NCI-H2171 (cell line): ENCODE measurements at places on chromosomes 11 and 22.

DNA sequence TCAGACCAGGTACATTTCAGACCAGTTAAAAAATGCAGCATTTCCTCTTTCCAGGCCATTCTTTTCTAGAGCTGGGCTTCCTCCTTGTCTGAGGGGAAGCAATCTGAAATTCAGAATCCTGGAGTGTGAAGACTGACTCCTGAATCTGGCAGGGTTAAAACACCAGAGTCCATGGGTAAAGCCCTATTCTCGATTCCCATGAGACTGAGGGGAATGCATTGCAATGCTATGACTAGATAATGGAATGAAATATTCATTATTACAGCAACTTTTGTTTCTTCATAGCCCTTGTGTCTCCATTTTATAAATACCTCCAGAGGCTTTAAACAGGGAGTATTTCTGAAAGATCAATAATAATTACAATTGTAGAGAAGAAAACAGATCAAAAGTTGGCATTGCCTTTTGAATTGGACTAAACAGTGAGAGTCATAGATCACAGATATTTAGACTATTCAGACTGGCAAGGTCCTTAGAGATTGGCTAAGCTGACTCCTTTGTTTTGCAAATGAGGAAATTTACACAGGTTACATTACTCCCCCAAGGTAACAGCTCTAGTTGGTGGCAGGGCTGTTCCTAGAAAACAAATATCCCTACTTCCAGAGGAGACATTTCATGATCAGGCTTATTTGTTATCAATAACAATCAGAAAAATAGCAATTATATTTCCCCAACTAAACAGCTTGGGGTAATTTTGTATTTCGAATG lies 632.6 kb upstream of the KIRREL3 start:
- no peak for DNase-seq

- no peak for DNase-seq
Measured at GRCh38 chr11:58941838-58942237, 2.5 kb downstream of the GLYATL1 start.

DNA sequence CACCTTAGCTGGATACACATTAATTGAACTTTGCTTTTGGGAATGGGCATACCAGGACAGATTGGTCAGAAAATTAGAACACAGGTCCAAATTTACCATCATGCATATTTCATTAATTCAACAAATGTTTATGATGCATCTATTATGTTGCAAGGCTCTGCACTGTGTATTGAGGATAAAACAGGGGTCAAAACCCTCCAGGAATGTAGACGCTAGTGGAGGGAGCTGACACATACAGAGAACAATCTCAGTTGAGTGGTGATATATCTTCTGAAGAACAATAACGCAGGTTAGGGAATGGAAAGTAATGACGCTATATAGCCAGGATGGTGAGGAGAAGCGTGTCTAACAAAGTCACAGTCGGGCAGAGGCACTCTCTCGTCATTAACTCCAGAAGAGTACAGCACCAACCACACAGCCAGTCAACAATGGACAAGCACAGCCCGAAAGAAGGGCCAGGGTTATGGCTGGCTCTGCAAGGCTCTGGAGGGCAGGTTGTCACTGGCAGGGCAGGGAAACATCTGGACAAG lies 3.8 kb downstream of the FLI1 start:
- no peak for DNase-seq

- no peak for DNase-seq
Measured at GRCh38 chr22:45169591-45170466, 6.1 kb downstream of the NUP50 start.

DNA sequence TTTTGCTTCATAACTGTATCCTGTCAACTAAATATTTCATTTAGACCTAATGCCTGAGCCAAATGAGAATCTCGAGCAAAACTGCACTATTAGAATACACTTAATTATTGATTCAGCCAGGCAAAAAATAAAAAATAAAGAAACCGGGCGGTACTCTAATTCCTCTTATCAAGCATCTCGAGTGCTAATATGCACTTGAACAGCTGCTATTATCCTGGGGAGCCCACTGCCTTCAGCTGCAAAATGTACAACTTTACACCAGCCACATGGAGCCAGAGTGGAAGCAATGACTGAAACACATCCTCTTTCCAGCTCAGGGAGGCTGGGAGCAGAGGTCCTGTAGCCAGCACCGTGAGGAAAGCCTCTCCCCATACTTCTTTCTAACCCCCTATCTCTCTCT lies 390.0 kb upstream of the CADM1 start:
- no peak for DNase-seq

GRCh38 chr22:39208013-39208680 lies 36.6 kb downstream of the PDGFB start:
- no peak for DNase-seq

DNA sequence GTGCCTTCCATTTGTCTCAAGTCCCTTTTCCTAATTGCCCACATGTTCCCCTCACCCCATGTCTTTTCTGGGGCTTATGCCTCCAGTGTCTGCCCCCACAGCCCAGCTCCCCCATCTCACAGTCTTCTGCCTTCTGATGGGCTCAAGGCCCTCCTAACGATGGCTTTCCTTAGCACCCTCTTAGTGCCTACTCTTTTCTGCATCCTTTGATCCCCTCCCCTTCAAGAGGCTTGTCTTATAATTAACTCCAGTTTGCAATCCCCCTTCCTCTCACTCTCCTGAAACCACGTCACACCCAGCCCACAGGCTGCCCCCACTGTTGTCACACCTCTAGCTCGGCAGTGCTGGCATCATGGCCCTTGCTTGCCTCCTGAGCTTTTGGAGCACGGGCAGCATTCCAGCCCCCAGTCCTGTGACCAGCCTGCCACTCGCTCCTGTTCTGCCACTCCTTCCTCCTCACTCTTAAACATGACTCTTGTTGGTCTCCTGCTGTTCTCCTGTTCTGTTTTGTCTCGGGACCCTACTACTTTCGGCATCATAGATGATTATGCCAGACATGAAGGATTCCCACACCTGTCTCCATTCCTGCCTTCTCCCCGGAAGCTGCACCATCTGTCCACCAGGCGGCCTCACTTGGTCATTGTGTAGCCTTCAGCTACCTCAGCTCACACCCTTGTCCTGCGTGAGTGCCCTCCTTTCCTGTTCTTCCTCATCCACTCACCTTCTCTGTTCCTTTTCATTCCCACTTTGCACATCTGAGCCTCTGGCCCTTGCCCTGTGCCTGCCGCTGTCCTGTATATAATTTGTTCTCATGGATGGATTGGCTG lies 26.1 kb downstream of the UBE2L3 start:
- no peak for DNase-seq

DNA sequence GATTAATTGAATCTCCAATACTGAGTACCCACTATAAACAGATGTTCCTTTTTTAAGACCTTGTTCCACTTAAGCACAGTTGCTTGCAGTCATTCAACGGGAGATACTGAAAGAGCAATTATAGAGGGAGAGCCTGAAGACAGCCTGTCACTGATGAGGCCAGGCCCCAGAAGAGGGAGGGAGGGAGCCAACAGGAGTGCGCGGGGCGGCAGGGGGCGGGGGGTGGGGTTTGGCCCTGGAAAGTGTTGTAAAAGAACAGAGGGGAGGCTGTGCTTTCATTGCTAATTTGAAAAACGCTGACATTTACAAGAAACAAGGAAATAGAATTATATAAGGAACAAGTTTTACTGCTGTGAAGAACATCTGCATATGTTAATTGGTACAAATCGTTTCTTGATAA lies 53.1 kb downstream of the MAP6 start:
- no peak for DNase-seq

GRCh38 chr11:47408598-47409439 lies 429 bp downstream of the SLC39A13 start:
- no peak for DNase-seq

GRCh38 chr22:19438298-19438697 lies 6.0 kb downstream of the MRPL40 start:
- peak; percentile 67 for DNase-seq

GRCh38 chr11:19419808-19420207 lies 179.1 kb upstream of the E2F8 start:
- no peak for DNase-seq

GRCh38 chr11:36333897-36334296 lies 37.8 kb downstream of the PRR5L start:
- DNase-seq, result peak; percentile 72

DNA sequence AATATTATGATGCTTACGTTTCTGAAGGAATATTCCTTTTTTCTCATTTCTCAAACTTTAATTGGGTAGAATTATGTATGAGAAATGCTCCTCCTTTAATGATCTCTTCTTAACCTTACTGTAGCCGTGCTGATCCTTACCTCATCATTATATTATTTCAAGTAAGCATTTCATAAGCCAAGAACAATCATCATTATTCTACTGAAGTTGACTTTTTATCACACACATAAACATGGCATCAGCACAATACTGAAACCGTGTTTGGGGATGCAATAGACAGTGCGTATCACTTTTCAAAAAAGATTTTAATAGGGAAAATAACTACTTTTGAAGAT lies 162.8 kb downstream of the ARHGAP42 start:
- DNase-seq, result no peak

DNA sequence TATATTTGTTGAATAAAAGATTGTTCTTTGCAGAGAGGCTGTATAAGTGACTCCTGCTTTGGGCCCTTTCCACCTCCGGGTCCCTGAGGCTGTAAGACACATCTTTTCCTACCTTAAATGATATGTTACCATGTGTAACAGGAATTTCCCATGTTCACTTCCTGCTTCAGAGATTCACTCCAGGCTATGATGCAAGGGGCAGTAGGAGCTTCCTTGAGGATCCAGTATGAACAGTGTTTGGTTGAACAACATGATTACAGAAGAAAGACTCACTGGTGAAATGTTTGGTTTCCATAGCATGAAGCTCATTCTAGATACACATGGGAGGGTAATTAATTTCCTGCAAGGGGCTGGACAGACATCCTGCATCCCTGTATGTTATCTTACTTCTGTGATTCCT lies 25.6 kb upstream of the ZDHHC13 start:
- DNase-seq, result no peak

- DNase-seq, result no peak
Measured at GRCh38 chr22:39155421-39155820, 2.9 kb upstream of the CBX7 start.

DNA sequence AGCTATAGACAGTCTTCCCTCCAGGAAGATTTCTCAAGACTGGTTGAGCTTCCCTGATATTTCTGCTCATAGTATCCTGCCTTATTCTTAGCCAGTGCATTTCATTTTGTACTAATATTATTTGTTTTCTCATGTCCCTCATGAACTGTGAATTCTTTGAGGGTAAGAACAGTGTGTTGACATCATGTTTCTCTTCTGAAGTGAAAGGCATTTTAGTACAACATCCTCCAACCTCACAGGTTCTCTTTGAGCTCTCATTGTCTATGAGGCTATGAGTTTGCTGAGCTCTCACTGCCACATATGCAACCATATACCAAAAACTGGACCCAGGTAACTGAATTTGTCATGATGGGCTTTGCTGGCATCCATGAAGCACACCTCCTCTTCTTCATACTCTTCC lies at the start of gene OR6Q1:
OR6Q1 (plus strand) TSS at position 301 of the 400 bp plus-strand sequence; CDS start at position 301, 0 bp downstream.
- DNase-seq, result no peak

DNA sequence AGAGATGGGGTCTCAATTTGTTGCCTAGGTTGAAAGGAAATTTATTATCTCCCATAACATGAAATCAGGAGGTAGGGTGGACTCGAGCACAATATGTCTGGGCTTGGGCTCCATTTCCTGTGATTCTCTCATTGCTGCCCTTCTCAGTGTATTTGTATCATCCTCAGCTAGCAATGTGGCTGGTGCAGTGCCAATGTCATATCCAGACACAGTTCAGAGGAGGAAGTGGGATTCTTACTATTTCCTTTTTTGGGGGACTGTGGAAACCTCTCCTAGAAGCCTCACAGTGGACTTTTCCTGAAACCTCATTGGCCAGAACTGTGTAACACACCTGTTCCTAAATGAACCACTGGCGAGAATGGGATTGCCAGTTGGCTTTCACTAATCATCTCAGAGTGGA lies 21.0 kb upstream of the SWAP70 start:
- no peak for DNase-seq

DNA sequence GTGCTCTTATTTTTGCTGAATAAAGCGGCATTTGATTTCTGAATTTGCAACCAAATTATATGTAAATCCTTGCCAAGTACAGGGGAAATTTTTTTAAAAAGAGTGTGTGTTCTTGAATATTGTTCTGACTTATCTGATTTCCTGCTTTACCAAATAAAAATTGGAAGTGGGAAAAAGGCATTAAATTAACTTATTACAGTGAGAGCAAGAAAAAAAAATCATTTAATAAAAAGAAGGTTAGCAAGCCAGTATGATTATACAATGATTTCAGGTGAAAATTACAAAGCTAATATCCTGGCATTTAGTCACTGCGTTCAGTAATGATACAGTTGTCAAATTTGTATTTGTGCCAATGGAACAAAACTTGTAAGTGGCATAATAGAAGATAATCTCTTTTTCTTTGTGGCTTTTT lies 82.1 kb upstream of the PPARA start:
- no peak for DNase-seq

DNA sequence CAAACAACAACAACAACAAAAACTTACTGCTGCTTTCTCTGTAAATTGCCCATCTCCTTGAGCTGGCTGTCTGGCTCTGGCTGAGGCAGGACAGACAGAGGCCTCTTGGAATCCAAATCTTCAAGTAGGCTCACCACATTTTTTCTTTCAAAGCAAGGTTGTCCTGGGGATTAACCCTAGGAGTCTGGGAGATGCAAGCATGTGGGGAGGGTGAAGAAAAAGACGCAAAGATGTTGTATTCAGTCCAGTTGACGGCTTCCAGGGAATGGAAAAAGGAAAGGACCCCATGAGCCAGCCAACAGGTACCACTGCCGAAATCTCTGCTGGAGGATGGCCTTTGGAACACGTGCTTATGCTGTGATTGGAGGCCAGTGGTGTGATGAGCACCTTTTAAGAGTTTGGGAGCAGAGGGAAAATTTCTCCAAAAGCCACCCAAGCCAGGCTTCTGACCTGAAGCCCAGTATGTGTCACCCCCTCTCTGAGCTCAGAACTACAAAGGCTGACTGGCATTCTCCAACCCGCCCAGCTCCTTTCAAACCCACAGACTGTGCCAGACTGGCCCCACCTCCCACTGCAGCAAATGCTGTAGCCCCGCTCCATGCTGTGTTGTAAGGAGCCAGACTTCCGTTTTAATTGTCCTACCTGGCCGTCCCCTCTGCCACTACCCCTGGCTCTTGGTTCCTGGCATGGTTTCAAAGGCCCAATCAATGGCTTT lies 10.8 kb downstream of the BLID start:
- no peak for DNase-seq

DNA sequence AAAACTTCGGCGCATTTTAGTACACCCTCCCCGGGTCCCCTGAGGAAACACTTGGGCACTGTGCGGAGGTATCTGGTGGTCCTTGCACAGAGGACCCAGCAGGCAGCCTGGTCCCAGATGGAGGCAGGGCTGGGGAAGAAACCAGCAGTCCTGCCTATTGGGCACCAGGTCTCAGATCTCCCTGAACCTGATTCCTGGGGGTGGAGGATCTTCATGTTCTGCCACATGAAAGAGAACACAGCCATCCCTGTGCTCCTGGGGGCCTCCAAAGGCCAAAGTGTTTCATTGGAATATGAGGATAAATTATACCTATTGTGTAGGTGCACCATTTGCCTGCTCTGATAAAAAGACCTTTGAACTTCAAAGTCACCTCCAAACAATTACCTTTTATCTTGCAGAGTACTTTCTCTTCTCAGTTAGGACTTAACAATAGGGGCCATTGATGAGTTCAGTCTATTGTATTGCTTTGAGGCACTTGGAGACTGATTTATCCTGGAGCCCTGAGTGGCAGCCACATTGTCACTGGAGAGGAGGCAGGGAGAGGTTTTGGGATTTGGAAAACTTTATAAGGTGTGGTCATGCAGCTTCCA lies 1.8 kb downstream of the RCN1 start:
- no peak for DNase-seq
